Activated CD8-positive, alpha-beta memory T cell treated with anti-CD3 and anti-CD28 coated beads for 4 hours (primary cell): ENCODE measurements at places on chromosomes 2 and 18.

GRCh38 chr18:27723168-27723567 is 453.8 kb downstream of the CDH2 start:
- no peak for DNase-seq

- DNase-seq: no peak
These were observed 160.2 kb upstream of the CCDC68 start for GRCh38 chr18:55119434-55119833.

DNA sequence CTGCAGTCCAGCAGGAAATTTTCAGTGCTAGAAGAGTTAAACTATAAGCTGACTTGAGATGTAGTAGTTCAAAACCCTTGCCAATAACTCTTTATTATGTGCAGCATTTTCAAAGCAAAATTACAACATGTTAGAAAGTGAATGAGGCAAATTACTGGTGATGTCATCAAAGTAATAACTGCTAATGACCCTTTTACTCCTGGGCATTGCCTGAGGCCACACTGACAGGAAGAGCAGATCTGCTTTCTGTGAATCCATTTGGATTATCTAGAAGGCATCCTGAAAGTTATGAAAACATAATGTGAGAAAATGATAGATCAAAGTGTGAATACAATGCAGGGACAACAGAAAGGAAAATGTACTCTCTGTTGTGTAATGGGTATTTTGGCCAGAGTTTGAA is 139.6 kb upstream of the TRIB2 start:
- DNase-seq: no peak

- DNase-seq: no peak
These were observed 205.1 kb downstream of the NDUFA10 start for GRCh38 chr2:239819974-239820555.

DNA sequence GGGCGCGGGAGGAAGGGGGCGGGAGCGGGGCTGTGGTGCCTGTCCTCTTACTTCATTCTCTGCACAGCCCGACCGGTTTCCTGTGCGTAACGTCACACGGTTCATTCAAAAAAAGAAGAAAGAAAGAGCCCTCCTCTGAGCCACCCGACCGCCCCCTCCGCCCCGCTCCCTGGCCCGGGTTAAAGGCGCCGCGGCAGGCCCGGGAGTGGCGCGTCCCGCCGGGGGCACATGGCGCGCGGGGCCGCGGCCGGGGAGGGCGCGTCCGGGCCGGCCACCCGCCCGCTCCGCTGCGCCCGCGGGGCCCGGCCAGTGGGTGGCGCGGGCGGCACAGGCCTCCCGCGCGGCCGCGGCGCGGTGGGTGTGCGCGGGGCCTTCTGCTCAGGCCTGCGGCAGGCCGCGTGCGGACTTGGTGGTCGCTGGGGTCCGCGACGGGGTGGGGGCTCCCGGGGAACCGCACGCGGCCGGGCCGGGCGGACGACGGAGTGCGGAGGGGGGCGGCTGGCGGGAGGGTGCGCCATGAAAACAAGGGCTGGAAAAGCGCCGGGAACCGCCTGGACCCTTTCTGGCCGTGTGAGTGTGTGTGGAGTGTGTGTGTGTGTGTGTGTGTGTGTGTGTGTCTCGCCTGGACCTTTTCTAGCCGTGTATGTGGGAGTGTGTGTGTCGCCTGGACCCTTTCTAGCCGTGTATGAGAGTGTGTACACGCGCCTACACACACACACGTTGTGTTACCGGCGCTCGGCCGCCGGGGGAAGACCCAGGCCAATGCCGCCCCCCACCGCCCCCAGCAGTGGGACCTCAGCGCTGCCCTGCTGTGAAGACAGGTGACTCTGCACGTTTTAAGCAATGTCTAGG is 780 bp upstream of the BCL2 start:
- DNase-seq: peak; percentile 71

GRCh38 chr2:224392545-224392944 is 9.4 kb downstream of the FAM124B start:
- no peak for DNase-seq

DNA sequence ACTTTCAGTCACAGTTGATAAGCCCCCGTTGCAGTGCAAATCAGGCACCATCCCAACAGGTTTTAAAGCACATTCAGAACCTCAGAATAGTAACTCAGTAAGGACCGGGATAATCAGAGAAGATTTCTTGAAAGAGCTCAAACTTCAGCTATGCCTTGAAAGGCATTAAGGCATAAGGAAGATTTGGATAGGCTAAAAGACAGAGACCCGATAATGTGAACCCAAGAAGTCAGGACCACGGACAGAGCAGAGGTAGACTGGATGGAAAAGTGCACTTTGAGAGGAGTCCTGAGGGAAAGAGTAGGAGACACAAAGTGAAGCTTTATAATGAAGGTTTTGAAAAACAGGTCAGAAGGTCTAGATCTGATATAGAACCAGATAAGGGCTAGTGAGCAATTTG is 36.9 kb upstream of the KLF7 start:
- DNase-seq: no peak

DNA sequence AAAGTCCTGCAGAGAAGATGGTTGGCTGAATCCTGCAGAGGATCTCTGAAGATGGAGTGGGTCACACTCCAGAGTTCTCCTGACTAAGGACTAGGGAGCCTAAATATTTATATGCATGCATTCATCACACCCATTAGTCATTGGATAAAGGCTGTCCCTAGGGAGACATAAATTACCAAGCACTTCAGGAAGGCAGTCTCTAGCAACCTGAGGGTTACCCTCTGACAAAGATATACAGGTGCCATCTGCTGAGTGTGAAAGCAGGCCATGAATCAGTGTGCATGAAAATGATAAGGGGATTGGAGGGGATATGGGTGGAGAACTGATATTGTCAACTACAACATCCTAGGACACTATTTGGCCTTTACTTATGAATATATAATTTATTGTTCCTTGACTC is 294.8 kb upstream of the DDX18 start:
- no peak for DNase-seq

DNA sequence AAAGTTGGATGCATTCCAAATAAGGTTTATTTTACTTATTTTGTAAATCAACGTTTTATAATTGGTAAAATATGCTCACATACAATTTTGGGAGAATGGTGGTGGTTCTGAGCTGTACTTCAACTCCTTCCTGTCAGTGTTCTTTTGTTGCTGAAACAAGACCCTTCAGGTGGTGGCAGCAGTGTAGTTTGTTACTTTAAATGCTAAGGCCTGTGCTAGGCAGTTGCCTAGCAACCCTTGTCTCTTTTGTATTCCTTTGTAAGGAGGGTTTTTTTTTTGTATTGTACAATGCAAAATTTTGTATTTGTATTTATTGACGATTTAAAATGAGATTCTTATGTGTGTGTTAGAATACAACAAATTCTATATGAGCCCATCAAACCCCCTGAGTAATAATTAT is 166.0 kb upstream of the FAM98A start:
- no peak for DNase-seq

DNA sequence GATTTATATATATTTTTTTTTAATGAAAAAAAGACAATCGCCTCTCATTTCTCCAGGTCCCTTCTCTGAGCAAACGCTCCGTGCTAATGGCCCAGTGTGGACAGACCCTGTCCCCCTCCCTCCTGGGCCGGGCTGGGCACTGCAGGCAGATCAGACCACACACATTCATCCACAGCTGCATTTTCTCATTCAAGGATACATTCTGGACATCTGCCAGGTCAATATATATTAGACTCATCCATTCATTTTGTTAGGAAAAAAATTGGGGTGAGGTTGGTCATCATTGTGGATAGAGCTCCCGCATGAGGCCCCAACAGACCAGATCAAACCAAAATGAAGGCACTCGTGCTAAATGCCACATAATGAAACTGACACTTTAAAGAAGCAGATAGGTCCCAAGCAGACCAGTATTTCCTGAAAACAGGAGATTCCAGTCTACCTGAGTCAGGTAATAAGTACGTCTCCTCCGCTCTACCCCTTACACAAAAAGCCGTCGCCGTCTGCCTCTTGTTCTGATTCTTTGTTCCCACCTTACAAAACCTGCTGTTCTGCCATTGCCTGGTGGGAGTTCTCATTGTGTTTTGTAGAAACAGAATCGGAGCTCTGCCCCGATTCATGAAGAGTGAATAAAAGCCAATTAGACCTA is 15.4 kb upstream of the OTOS start:
- no peak for DNase-seq

DNA sequence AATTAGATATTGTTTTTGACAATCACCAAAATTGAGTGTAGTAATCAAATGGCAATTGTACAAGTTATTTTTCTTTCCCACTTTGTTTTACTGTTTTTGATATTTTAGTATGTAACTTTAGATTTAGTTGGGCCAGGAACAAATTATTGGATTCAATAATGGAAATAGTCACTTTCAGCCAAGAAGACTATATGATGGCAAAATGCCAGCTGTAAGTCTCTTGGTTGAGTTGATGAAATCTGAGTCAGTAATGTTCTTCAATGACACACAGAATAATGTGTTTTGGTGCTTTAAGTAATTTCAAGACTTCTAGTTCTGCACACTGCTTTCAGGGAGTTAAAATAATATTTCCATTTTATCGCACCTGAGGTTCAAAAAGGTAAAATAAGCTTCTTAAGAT is 2022.0 kb upstream of the CELF4 start:
- DNase-seq: no peak

DNA sequence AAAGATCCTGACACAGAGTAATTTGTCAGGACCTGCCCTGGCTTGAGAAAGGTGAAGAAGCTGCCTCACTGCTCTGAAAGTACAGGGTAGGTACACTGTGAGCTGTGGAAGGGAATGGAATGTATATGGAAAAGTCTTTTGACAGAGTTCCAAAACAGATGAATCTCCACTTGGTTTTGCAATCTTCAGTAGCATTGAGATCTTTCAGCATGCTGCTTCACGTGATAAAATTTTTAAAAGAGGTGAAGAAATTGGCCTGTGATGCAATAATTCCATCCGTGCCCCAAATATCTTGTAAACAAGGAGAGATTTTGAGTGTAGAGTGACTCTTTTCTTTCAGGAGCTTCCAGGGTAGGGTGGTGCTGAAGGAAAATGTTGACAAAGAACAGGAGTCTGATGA is 123.1 kb downstream of the OSR1 start:
- no peak for DNase-seq

DNA sequence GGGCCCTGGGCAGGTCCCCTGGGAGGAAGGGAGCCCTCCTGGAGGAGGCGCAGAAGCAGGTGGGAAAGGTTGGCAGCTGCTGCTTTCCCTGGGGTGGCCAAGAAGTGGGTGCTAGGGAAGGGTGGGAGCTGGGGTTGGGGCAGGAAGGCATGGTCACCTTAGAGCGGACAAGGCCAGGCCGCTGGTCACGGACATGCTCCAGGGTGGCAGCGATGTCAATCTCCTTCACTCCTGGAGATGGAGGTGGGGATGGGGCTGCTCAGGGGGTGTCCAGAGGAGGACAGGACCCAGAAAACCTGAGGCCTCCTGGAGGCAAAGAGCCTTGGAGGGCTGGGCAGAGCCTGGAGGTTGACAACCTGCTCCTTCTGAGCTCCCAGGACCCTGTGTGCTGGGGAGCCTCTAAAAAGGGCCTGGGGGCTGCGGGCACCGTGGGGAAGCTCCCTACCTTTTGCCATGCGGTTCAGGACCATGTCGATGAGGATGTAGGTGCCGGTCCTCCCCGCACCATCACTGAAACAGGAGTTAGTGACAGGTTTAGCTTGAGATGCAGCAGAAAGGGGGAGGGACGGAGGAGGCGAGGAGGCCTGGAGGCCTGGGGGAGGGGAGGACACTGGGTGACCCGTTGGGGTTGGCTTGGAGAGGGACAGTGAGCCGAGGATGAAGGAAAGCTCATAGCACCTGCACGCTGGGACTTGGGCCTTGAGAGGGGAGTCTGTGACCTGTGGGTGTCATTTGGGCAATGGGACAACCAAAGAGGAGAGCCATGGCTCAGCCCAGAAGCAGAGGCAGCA is 11.4 kb downstream of the DNAJB2 start:
- DNase-seq: no peak

DNA sequence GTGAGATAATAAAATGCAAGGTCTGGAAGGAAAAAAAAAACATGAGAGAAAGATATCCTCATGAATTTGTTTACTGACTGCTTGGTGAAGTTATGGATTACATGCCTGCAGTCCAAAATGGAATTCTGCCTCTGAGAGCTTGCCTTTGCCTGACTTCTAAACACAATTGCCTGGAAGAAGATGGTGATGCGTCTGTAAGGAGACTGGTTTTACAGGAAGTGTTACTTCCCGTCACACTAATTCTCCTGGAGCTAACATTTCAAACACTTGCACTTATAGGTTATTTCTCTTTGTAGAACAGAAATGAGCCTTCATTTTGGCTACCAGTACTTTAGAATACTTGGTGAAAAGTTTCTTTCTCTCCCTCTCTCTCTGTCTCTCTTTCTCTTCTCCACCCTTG is 884.3 kb downstream of the TSN start:
- no peak for DNase-seq

- no peak for DNase-seq
These were observed 9.9 kb upstream of the MAP3K2 start for GRCh38 chr2:127397568-127398238.

- DNase-seq: no peak
These were observed 57.9 kb upstream of the FRZB start for GRCh38 chr2:182924306-182924705.

DNA sequence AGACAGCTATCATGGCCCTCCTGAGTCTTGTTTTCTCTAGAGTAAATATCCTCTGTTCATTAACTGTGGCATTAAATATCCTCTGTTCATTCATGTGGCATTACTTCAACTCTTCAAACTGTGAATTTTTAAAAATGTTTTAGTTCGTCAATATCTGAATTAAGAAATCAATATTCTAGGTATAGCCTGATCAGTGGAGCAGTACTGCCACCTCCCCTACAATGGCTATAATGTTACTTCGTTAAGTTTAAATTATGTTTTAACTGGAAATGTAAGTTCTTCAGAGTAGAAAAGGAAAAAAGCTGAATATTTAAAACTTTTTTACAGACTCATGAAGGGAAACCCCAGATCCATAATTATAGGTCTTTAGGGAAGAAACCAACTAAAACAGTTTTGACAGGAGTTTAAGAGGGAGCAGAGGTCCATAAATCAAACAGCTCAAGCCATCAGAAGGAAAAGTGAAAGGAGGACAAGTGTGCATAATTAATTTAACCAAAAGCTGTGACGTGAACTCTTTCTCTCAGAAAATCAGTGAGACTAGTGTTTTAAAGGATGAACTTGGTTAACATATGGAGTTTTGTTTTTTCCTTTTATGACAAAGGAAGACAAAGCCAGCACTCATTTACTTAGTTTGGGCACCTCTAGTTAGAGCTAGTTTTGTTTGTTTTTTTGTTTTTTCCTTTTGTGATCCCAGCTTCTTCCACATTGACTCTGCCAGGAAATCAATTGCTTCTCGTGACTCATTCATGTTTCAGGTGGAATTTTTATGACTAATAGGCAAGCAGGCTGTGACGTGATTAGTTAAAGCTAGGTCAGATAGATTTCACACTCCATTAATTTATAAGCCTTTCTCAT is 44.9 kb downstream of the RBBP8 start:
- no peak for DNase-seq

DNA sequence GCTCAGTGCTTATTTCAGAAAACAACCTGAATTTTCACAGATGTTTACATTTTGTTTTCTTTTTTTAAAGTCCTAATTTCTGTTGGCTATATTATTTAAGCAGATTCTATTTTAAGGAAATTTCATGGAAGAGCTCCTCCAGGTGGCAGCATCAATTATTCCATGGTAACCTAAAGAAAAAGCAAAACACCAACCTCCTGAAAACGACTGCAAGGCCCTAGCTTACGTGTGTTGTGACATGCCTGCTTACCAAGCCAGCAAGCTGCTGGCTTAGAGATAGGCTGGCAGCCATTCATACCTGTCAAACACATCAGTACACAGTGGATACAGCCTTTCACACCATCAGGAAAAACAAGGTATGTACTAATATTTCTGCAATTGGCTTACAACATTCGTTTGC is 64.9 kb downstream of the LPIN2 start:
- DNase-seq: no peak

- no peak for DNase-seq
These were observed 486.4 kb downstream of the BCL11A start for GRCh38 chr2:60067006-60067405.
